ENCODE measurements at places on chromosomes 5 and 9.

DNA sequence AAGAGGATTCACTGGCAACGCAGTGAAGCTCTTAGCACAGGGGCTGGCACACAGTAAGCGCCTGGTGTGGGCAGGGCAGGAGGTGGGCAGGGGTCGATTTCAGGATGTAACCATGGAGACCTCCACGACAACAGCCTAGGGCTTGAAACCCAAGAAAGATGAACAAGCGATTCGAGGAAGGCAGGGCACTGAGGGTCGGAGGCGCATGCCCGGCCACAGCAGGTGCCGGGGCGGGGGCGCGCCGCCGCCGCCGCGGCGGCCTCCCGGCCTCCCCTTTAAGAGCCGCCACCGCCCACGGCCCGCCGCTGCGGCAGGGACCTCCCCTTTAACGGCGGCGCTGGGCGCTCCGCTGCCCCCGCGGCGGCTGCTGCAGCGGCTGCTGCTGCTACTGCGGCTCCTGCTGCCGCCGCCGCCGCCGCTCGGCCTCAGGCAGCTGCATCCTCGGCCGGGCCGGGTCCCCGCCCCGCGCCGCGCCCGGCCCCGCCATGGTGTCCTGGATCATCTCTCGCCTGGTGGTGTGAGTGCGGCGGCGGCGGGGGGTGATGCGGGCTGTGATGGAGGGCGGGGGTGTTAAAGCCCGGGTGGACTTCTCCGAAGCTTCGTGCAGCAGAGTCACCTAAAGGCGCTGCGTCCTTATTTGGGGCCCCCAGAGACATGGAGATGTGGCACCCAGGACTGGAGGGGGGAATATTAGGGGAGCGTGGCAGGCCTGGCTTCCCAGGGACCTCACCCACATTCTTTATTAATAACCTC lies at the start of gene REEP2:
Gene REEP2 (plus strand): TSS at position 334 of the 753 bp plus-strand sequence. CDS start 152 bp downstream, at position 486.
- no peak for DNase-seq

- no peak for DNase-seq
These were observed 252.5 kb downstream of the FSTL4 start for GRCh38 chr5:133359861-133360260.

DNA sequence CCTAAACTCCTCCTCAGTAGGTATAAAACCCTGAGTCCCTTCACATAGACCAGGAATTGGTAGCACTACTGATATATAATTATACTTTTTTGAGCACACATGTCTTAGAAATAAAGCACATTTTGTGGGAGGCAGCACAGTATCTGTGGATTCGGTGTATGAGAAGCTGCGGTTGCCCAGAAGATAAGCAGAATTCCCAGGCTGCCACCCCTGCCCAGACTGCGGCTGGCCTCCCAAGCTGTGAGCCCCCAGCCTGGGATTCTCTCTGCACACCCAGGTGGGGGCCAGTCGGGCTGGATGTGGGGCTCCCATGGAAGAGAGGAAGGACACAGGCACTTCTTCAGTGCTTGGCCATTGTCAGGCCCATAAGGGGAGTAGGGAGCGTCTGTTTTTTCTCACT lies 25.6 kb upstream of the ANGPTL2 start:
- DNase-seq: no peak

- no peak for DNase-seq
These were observed 6.0 kb upstream of the CCIN start for GRCh38 chr9:36163049-36163785.

DNA sequence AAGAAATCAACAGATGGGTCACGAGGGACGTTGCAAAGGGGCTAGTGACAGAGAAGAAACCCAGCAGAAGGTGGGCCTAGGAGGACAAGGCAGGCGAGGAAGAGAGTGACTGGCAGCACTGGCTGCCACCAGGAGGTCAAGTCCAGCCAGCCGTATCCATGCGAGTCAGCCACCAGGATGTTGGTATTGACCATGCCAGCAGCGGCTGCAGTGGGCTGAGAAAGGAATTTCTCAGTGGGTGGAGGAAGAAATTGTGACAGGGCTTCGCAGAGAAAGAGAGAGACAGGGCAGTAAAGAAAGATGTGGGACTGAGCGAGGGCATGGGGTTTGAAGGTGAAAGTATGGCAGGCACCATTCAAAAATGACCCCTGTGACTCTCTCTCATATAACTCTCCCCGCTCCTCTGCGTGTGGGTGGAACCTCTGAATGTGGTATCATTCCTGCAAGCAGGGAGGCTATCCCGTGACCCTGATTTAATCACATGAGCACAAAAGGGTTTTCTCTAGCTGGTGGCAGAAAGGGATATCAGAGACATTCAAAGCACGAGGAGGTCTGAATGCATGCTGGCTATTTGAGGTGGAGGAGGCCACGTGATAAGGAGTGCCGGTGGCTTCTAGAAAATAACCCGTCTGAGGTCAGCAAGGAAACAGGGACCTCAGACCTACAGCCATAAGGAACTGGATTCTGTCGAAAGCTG lies 45.4 kb upstream of the FBXW11 start:
- no peak for DNase-seq

DNA sequence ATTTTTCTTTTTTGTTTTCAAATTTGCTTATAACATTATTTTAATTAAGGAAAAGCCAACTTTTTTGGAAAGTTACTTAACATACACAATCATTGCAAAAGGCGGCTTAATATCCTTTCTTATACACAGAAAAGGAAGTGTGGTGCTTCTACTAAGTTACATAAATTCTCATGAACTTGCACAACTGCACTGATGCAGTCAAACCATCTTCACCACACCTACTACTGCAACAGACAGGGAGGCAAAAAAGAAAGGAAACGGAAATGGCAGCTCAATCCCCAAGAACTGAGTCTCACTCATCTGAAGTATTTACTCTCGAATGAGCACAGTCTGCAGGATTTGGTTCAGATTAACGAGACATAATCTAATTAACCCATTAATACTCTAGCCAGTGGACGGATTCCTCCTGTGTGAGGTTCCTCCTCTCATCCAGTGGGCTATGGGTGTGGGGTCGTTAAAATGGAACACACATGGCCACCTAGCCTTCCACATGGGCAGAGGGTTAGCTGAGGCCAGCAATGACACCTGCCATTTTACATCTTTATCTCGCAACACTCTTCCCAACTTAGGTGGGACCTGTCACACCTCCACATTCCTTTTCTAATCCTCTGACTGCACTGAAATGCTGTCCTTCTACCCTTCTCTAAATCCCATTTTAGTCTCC lies 30.0 kb downstream of the GOLM1 start:
- no peak for DNase-seq

GRCh38 chr9:12930906-12931305 lies 156.1 kb downstream of the LURAP1L start:
- DNase-seq: no peak

DNA sequence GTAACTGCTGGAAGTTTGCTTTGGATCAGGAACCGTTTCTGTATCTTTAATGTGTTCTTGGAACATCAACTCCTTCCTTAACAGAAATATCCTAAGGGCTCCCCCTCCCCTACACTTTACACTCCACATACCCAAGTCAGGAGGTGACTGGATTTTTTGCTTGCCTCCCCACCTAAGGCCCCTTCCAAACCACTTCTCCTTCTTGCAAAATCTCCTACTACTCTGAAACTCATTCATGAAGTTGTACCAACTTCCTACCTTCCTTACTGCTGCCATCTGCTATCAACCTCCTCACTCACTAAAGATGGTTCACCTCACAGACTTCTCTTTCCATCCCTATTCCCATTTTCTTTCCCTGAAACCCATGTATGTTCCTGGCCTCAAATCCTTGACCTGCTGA lies 16.1 kb downstream of the TXN start:
- no peak for DNase-seq

- DNase-seq: no peak
These were observed 5.8 kb upstream of the PPARGC1B start for GRCh38 chr5:149724130-149724840.

DNA sequence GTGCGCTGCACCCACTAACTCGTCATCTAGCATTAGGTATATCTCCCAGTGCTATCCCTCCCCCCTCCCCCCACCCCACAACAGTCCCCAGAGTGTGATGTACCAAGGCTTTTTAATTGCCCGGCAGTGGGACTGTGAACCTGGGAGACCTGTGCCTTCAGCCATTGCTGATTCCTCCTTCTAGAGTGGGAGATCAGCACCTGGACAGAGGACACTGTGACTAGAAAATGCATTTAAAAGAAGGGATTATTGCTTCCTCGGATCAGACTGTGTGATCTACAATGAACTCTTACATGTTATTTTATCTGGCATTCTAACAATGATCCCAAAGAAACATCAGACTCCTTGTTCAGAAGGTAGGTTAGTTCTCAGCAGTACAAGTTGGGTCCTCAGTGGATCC lies 25.9 kb downstream of the CTSL start:
- DNase-seq: no peak

DNA sequence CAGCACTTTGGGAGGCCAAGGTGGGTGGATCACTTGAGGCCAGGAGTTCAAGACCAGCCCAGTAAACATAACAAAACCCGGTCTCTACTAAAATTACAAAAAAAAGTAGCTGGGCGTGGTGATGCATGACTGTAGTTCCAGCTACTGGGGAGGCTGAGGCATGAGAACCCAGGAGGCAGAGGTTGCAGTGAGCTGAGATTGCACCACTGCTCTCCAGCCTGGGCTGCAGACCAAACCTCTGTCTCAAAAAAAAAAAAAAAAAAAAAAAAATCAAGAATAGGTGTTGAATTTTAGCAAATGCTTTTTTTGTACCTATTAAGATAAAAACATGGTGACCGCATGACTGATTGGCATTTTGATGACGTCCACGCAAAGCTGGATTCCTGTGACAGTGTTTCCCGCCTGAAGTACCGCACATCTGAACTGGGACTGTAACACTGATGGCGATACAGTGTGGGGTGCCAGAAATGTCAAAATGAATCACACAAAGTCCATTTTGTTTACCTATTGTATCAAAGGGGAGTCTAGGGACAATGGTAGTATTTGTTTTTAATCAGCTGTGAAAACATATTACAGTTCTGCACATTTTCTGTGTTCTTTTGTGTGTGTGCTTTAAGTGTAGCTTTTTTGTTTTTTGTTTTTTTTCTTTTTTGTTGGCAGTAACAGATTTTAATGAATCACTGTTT lies 23.2 kb upstream of the TBC1D9B start:
- DNase-seq: no peak

DNA sequence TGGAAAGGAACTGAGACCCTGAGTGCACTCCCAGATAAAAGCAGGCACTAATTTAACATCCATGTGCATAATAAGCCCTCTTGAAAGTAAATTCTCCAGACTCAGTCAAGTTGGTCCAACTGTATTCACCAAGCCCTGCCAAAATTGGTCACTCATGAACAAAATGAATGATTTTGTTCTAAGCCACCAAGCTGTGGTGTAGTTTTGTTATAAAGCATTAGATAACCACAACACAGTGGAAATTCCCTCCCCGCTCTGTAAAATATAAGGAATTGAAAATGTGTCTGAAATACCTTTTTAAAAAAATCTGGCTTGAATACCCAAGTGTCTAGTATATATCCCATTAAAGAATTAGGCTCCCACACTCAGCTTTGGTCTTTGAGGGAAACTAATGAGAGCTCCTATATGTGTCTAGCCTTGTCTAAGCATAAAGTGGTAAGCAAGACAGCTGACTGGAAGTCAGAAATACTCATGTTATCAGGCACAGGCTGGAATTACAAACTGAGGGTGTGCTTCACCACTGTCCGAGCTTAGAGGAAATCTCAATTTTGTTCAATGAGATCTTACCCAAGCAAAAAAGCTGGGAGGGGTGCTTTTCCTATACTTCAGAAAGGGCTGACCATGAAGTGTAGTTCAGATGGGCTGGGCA lies 33.2 kb downstream of the IDNK start:
- no peak for DNase-seq

GRCh38 chr5:168073311-168073710 lies 218.1 kb upstream of the WWC1 start:
- no peak for DNase-seq

GRCh38 chr9:13089666-13090065 lies 189.8 kb downstream of the MPDZ start:
- DNase-seq: no peak

GRCh38 chr5:146124580-146124979 lies 19.2 kb upstream of the PLAC8L1 start:
- DNase-seq: no peak

- DNase-seq: no peak
These were observed 153.1 kb upstream of the RAPGEF1 start for GRCh38 chr9:131892902-131893500.

DNA sequence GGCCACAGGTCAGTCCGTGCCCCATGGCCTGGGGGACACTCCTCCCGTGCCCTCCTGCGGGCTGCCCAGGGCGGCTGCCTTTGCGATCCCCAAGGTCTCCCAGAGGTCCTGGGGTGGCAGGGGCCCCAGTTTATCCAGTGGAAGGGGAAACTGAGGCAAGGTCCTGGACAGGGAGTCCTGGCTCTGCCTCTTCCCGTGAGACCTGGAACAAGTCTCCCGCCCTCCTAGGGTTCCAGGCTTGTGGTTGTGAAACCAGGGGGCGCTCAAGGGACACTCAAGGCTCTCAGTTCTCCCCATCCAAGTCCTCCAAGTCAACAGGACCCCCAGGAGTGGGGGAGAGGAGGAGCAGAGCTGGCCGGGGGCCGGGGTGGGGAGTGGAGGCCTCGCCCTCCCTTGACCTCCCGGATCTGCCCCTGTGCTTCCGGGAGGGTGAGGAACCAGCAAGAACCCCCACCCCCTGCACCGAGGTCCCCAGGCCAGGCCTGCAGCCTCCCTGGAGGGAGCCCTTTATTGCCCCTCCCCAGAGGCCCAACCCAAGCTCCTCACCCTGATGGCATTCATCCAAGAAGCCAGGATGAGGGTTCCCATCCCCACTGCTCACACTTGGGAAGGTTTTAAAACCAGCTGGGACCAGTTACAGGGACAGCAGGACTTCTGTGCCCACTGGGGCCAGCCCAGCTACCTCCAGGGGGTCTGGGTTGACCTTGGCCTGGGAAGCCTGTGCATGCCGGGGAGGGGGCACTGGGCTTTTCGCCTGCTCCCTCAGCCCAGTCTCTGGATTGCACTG lies 24.7 kb upstream of the TMEM250 start:
- no peak for DNase-seq

GRCh38 chr5:158264264-158264663 lies 405.3 kb upstream of the CLINT1 start:
- no peak for DNase-seq

DNA sequence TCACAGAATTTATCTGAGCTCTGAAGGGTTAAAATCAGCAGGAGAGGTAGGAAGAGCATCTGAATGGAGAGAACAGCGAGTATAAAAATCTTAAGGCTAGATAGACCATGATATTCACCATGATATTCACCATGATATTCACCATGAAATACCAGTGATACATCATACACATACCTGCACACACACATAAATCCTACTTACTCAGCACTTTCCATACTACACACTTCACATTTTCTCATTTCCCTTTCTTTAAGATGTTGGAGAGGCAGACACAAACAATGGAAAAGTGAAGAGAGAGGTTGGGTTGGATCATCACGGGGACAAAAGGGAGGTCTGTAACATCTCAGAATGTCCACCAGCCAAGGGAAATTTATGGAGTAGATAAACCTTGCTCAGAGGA lies 66.4 kb upstream of the ATP10B start:
- no peak for DNase-seq

DNA sequence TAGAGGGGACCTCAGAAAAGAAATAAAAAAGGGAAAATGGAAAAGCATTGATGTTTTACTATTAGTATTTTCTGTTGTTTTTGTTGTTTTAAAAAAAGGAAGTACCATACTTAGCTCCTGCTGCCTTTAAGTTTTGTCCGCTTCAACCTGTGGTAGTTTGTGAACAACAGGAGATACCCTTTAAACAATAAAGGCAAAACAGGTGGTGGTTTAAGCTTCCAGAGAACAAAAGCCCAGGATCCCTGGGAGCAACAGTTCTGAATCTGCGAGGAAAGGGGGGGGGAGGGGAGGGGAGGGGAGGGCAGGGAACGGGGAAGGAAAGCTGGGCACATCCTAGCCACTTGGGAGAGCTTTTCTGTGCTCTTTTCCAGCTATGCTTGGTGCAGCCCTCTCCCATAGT lies 2.1 kb upstream of the PSIP1 start:
- DNase-seq: no peak

Data from cortex of kidney (tissue), 1 donor.